ENCODE measurements at places on chromosomes 2 and 18. TPM values are rescaled to one million over a fixed set of nuclear protein-coding genes. Genes with fewer than 3 reads are reported as not detected.

DNA sequence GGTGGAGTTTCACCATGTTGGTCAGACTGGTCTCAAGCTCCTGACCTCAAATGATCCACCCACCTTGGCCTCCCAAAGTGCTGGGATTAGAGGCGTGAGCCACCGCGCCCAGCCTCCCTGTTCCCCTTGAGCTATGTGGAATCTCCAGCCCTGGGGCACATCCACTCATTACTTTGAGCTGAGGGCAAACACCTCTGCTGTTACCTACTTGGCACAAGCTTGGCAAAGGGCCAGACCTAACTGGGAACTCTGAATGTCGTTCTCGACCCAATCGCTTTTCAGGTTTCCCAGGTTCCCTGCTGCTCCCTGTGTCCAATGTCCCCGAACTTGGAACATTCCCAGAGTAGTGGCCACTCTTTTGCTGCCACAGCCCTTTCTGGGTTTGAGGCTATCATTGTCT, 40.6 kb downstream of the CHST10 start:
- no peaks in the 10 kb centered on the region for H3K4me1 ChIP-seq
- no peaks in the 10 kb centered on the region for H3K36me3 ChIP-seq
- H3K27ac ChIP-seq = no peak overlapping the region
- no peak for DNase-seq

GRCh38 chr2:72815655-72816278, 10.1 kb downstream of the EXOC6B start:
- H3K4me3 ChIP-seq = no peak overlapping the region
- DNase-seq = no peak
- H3K27ac ChIP-seq = no peak overlapping the region
- H3K36me3 ChIP-seq = no peaks in the 10 kb centered on the region

- no peaks in the 10 kb centered on the region for H3K4me1 ChIP-seq
- H3K27me3 ChIP-seq = no peaks in the 10 kb centered on the region
- H3K36me3 ChIP-seq = no peaks in the 10 kb centered on the region
- H3K4me3 ChIP-seq = no peak overlapping the region
- DNase-seq = no peak
Measured at GRCh38 chr2:129242269-129242668, 737.2 kb upstream of the RAB6C start.

- H3K27me3 ChIP-seq = no peaks in the 10 kb centered on the region
- no peaks in the 10 kb centered on the region for H3K4me1 ChIP-seq
- no peak overlapping the region for H3K4me3 ChIP-seq
Measured at GRCh38 chr18:649341-649740, 8.1 kb upstream of the TYMS start.

DNA sequence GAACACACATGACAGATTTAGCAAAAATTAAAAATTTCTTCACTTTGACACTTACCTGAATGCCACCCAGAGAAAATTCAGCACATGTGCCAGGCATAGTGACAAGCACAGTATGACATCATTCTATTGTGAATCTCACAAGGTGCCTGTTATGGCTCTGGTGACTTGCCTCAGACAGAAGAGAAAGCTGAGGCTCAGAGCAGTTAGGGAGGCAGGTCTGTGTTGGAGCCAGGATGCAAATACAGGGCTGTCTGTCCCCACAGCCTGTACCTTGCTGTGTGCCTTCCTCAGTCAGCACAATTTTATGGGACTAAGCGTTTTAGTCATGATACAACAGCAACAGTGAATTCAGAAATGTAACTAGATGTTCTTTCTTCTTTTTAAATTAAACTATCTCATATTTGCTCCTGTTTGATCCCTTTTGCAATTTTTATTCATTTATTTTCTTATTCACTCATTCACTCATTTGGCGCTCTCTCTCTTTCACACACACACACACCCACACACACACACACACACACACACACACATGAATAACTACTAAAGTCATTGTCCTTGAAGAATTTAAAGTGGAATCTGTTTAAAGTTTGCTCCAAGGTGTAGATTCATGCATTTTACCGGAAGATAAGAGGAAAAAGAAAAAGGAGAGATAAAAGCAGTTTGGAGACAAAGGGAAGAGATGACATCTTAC, 37.9 kb upstream of the CTAGE1 start:
- H3K27me3 ChIP-seq = no peaks in the 10 kb centered on the region
- DNase-seq = no peak
- no peak overlapping the region for H3K27ac ChIP-seq
- H3K4me1 ChIP-seq = no peaks in the 10 kb centered on the region
- no peak overlapping the region for H3K4me3 ChIP-seq

DNA sequence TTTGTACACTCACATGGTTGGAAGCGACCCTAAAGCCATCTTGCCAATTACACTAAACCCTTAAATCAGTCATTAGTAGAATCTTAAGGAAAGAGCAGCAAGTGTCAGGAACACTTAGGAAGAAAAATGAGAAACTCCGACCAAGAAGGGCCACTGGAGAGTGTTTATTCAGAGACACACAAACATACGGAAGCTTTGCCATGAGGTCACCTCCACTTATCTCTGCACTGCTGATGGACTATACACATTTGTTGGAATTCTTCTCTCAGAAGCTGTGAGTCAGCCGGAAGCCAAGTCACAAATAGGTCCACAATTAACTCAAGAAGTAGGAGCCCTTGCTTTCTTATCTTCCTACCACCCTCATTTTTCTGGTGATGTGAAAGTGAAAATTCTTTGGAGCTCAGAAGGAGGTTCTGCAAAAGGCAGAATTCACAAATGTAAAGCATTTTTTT, 21.6 kb downstream of the BMP10 start:
- no peaks in the 10 kb centered on the region for H3K36me3 ChIP-seq
- no peak overlapping the region for H3K27ac ChIP-seq

DNA sequence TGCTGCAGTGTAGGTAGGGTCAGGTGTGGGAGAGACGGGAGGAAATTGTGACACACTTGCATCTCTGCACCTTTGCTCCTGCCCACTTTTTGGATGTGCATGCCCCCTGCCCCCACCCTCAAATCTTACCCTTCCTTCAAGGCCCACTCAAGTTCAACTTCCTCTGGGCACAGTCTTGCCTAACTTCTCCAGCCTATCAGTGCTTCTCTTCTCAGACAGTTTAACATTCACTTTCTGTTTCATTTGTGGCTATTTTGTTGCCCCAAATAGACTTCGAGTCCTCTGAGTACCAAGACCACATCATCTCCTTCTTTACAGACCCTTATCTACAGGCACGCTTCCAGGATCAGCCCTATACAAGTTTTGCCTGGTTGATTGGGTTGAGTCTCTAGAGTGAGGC, 2.7 kb downstream of the ST8SIA5 start:
- H3K4me1 ChIP-seq = no peaks in the 10 kb centered on the region
- H3K4me3 ChIP-seq = no peak overlapping the region
- H3K27me3 ChIP-seq = peaks cover 63% of the 10 kb centered on the region
- no peaks in the 10 kb centered on the region for H3K36me3 ChIP-seq
- DNase-seq = no peak
- H3K27ac ChIP-seq = no peak overlapping the region

DNA sequence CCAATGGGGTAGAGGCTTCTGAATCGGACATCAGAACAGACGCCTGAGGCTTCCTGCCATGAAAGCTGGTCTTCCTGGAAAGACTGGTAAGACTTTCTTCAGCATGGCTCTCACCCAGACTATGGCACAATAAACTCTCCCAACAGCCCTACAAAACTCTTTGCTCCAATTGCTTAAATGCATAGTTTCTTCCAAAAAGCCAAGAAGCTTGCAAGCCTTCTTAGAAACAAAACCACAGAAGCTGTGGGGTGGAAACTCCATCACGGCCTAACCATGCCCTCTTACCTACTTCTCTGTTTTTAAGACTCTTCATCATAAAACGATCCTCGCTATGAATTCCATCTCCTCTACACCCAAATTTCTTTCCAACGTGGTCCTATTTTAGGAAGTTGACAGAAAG, 48.2 kb downstream of the PAX8 start:
- no peaks in the 10 kb centered on the region for H3K27me3 ChIP-seq
- H3K4me3 ChIP-seq = no peak overlapping the region
- H3K27ac ChIP-seq = no peak overlapping the region
- no peaks in the 10 kb centered on the region for H3K36me3 ChIP-seq
- 0 out of 2 replicates have a peak, but pooled peaks cover 10% of the 10 kb centered on the region for H3K4me1 ChIP-seq
- DNase-seq = no peak

GRCh38 chr18:41647914-41648313, 307.1 kb upstream of the PIK3C3 start:
- no peak for DNase-seq
- H3K27me3 ChIP-seq = no peaks in the 10 kb centered on the region
- no peak overlapping the region for H3K27ac ChIP-seq
- no peaks in the 10 kb centered on the region for H3K36me3 ChIP-seq
- no peak overlapping the region for H3K4me3 ChIP-seq

GRCh38 chr2:4381773-4382172, 678.4 kb downstream of the DCDC2C start:
- H3K27ac ChIP-seq = no peak overlapping the region
- H3K4me3 ChIP-seq = no peak overlapping the region
- no peaks in the 10 kb centered on the region for H3K4me1 ChIP-seq
- no peaks in the 10 kb centered on the region for H3K36me3 ChIP-seq
- H3K27me3 ChIP-seq = no peaks in the 10 kb centered on the region

DNA sequence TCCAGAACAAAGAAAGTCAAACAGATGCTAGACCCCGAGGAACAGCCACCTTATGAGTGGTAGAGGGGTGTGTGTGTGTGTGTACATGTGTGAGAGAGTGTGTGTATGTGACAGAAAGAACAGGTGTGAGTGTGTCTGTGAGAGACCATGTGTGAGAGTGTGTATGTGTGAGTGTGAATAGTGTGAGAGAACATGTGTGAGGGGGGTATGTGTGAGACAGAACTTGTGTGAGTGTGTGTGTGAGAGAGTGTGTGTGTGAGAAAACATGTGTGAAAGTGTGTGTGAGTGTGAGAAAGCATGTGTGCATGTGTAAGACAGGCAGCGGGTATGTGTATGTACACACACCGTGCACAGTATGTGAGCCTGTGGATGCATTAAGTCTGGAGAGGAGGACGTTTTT, 214.3 kb downstream of the SP3 start:
- H3K36me3 ChIP-seq = no peaks in the 10 kb centered on the region
- H3K4me3 ChIP-seq = no peak overlapping the region
- no peak for DNase-seq
- H3K27me3 ChIP-seq = no peaks in the 10 kb centered on the region
- no peak overlapping the region for H3K27ac ChIP-seq
- no peaks in the 10 kb centered on the region for H3K4me1 ChIP-seq

DNA sequence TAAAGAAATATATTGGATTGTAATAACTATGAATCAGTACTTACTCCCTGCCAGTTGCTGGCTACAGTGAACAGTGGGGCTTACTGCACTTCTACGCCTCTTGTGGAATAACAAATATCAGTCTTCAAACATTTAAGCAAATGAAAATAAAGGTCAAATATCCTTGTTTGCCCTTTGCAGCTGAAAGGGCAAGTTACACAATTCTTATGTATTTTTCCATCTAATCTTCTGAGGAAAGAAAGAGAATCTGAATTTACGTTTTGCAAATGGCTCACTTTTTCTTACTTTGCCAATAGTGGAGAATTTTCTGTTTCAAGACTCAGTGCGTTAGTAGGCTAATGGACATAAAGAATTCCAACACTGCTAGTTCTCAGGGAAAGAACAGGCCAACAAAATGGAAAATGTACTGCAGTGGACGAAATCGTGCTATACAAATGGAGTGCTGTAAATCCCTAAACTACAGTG, 157.2 kb upstream of the TMEM200C start:
- H3K4me3 ChIP-seq = no peak overlapping the region
- H3K27me3 ChIP-seq = no peaks in the 10 kb centered on the region
- no peak overlapping the region for H3K27ac ChIP-seq
- no peak for DNase-seq

GRCh38 chr2:29894822-29895614, 26.4 kb downstream of the ALK start:
- no peak overlapping the region for H3K4me3 ChIP-seq
- DNase-seq = peak; percentile 4
- H3K27me3 ChIP-seq = peaks cover 6% of the 10 kb centered on the region
- no peaks in the 10 kb centered on the region for H3K36me3 ChIP-seq
- no peaks in the 10 kb centered on the region for H3K4me1 ChIP-seq

GRCh38 chr18:76491776-76492668, 3.0 kb downstream of the ZNF516 start:
- peak; percentile 79 for DNase-seq
- H3K27ac ChIP-seq = peak overlapping the region; percentile 77
- no peaks in the 10 kb centered on the region for H3K36me3 ChIP-seq
- H3K4me1 ChIP-seq = peaks cover 33% of the 10 kb centered on the region
- H3K27me3 ChIP-seq = no peaks in the 10 kb centered on the region

GRCh38 chr2:174874085-174874484, 109.8 kb upstream of the CHRNA1 start:
- H3K27ac ChIP-seq = no peak overlapping the region
- no peak overlapping the region for H3K4me3 ChIP-seq
- no peaks in the 10 kb centered on the region for H3K36me3 ChIP-seq
- H3K4me1 ChIP-seq = peaks cover 10% of the 10 kb centered on the region
- H3K27me3 ChIP-seq = no peaks in the 10 kb centered on the region

DNA sequence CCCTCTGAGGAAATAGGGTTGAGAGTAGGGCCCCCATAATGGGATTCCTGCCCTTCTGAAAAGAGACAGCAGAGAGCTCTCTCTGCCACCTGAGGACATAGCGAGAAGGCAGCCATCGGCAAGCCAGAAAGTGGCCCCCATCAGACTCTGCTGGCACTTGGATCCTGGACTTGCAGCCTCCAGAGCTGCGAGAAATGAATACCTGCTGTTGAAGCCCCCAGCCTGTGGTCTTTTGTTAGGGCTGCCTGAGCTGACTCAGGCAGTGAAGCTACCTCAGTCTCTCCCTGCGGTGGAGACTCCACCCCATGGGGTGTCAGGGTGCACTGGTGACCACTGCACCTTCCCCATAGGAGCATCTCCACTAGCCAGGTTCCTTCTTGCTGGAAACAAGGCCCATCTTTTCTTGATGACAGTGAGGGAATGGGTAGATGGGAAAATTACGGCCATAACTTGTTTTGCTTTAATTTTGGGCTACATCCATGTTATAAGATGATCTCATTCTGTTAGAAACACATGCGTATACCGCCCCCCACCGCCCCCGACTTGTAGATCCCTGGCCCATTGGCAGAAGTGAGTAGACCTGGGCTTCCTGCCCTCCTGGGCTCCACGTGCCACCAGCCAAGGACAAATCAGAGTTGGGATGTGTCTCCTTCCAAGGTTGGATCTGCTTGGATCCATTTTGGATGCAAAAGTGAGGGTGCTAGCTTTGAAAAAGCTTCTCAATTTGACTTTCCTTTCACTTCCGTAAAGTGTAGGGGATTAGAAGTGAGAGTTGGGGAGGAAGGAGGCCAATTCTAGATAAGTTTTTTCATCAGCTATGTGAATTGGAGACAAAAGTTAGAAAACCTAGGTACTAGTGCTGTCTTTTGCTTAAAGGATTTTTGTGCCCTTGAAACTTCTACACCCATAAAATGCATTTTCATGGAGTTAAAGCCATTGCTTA, 42.9 kb downstream of the NCK2 start:
- H3K36me3 ChIP-seq = no peaks in the 10 kb centered on the region
- no peak overlapping the region for H3K4me3 ChIP-seq
- peaks cover 16% of the 10 kb centered on the region for H3K4me1 ChIP-seq
- DNase-seq = no peak
- no peak overlapping the region for H3K27ac ChIP-seq
- H3K27me3 ChIP-seq = no peaks in the 10 kb centered on the region

Gene C2orf66
- total RNA-seq = not detected

Gene MALL
- total RNA-seq = 42.1 TPM

Gene NT5C1B
- total RNA-seq = not detected

Gene NEU2
- not detected for total RNA-seq

Gene SRD5A2
- not detected for total RNA-seq

Gene ALPP
- not detected for total RNA-seq
